ENCODE measurements at places on chromosomes 16 and 17.

DNA sequence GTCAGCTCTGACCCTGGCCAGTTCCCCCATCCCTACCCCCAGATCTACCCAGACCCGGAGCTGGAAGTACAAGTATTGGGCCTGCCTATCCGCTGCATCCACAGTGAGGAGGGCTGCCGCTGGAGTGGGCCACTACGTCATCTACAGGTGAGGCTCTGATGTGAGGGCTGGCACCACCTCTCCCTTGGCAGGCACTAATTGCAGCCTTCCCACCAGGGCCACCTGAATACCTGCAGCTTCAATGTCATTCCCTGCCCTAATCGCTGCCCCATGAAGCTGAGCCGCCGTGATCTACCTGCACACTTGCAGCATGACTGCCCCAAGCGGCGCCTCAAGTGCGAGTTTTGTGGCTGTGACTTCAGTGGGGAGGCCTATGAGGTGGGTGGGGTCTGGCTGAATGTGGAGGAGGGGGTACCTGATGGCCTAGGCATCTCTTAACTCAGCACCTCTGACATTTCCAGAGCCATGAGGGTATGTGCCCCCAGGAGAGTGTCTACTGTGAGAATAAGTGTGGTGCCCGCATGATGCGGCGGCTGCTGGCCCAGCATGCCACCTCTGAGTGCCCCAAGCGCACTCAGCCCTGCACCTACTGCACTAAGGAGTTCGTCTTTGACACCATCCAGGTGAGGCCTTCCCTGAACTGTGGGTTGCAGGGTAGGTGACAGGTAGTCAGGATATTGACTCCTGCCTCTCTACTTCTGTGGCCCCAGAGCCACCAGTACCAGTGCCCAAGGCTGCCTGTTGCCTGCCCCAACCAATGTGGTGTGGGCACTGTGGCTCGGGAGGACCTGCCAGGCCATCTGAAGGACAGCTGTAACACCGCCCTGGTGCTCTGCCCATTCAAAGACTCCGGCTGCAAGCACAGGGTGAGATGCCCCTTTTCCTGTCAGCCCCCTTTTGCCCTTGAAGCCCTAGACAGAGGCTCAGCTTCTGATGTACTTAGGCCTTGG lies 4.3 kb downstream of the TRAF4 start:
- DNase-seq, result no peak

GRCh38 chr16:11233727-11234376 lies 22.2 kb downstream of the SOCS1 start:
- DNase-seq, result no peak

DNA sequence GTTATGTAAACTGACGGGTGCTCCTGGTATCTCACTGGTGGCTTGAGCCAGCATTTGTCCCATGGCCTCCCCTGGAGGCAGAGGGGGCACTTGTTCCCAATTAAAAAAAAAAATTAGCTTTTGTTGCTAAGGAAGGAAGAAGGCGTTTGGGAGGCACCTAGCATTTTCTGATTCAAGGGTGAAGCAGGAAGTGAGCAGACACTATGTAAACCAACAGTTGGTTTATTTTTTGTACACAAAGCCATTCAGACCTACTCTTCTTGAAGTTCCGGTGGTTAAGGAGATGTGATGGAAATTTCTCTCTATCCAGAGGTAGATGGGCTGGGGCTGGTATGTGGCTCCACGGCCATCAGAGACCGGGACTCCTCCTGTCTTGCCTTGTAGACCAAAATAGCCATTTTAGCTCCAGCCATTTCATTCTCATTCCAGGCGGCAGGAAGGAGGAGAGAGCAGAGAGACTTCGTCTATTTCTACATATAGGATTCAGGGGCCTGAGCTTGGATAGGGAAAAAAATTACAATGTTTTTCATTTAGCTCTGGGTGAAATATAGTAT lies 103.0 kb downstream of the SNX29 start:
- no peak for DNase-seq

- DNase-seq, result no peak
Observed at GRCh38 chr16:84022644-84023043, 20.0 kb downstream of the SLC38A8 start.

GRCh38 chr16:4283441-4283840 lies 10.6 kb upstream of the TFAP4 start:
- no peak for DNase-seq

- DNase-seq, result no peak
Observed at GRCh38 chr17:76136276-76137000, 4.6 kb downstream of the FOXJ1 start.

- DNase-seq, result no peak
Observed at GRCh38 chr17:29588017-29588561, 1.4 kb downstream of the GIT1 start.

DNA sequence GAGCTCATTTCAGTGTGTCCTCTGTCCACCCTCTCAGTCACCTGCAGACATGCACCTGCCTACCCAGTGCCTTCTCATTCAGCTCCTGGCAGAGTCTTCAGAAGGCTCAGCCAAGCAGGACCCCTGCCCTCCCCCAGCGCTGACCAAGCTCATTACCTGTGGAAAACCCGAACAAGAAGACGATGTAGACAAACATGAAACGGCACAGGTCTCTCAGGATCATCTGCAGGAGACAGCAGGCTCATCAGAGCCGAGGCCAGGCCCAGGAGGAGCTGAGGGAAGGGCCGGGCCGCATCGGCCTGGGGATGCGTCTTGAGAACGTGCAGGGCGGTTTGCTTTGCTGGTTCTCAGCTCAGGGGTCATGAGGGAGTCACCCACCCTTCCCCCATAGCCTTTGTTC lies 19.4 kb upstream of the TRPV3 start:
- DNase-seq, result no peak

GRCh38 chr17:18235743-18236256 lies 10.4 kb downstream of the LLGL1 start:
- no peak for DNase-seq

GRCh38 chr16:89349947-89350633 lies 132.6 kb downstream of the ZNF778 start:
- no peak for DNase-seq

DNA sequence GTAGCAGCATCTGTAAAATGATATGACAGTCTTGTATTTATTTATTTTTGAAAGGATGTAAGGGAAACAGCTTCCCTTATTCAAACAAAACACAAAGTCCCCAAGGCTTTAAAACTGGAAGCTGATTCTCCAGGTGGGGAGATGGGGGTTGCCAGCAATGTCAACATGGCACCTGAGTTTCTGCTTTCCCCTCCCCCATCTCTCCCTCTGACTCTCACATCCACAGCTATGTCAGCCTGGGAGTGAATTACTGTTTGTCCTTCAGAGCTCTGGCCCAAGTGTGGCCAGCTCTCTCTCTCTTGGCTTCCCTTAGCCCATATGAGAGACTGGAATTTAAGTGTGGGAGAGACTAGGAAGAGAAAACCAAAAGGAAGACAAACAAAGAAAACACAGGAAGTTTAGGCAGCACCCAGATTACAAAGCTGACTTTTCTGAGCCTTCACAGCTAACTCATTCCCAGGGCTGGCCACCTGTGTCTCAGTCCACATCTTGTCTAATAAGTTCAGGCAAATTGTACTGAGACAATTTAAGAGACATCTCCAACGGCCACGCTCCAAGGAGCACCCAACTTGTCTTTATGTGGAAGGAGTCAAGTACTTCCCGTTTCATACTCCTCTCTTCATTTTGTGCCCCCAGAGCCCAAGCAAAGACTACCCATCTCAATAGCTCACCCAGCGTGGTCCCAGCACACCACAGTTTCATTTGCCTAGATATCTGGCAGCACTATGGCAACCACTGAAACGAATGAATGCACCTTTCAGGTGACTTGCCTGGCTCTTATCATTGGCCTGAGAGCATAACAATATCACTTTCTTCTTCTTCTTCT lies 69.2 kb downstream of the SOX9 start:
- DNase-seq, result no peak

DNA sequence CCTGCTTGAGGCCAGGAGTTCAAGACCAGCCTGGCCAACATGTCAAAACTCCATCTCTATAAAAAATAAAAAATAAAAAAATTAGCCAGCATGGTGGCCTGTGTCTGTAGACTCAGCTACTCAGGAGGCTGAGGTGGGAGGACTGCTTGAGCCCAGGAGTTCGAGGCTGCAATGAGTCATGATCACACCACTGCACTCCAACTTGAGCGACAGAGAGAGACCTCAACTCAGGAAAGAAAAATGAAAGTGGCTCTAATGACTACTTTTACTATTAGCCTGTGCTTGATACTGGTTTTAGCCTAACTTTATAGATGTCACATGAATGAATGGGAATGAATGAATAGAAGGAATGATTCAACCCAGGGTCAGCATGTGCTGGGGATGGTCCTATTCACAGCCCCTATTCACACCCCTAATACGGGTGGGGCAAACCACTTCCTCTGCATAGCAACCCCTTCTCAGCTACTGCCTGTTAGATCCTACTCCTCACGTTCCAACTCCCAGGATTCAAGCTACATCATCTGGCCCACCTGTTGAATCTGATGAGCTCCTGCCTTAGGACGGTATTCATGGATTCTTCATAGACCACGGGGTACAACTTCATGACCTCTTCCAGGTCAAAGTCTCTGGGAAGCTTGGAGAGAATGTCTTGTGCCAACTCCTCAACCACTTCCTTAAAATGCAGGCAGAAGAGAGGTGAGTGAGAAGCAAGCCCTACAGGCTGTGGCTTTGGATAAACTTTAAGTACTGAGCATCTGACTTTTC lies 40.5 kb downstream of the LYRM1 start:
- DNase-seq, result no peak

GRCh38 chr17:81037798-81038733 lies 3.1 kb downstream of the BAIAP2 start:
- no peak for DNase-seq

- no peak for DNase-seq
Observed at GRCh38 chr16:66091471-66091891, 275.0 kb upstream of the CDH5 start.

GRCh38 chr16:87233928-87234327 lies 83.3 kb downstream of the C16orf95 start:
- no peak for DNase-seq

GRCh38 chr16:3776316-3776715 lies 59.0 kb upstream of the TRAP1 start:
- no peak for DNase-seq

GRCh38 chr17:49287481-49287880 lies 56.9 kb upstream of the PHOSPHO1 start:
- no peak for DNase-seq

GRCh38 chr16:89026121-89026612 lies 49.2 kb upstream of the CBFA2T3 start:
- no peak for DNase-seq

- no peak for DNase-seq
Observed at GRCh38 chr16:47058295-47059086, 85.0 kb upstream of the DNAJA2 start.

DNA sequence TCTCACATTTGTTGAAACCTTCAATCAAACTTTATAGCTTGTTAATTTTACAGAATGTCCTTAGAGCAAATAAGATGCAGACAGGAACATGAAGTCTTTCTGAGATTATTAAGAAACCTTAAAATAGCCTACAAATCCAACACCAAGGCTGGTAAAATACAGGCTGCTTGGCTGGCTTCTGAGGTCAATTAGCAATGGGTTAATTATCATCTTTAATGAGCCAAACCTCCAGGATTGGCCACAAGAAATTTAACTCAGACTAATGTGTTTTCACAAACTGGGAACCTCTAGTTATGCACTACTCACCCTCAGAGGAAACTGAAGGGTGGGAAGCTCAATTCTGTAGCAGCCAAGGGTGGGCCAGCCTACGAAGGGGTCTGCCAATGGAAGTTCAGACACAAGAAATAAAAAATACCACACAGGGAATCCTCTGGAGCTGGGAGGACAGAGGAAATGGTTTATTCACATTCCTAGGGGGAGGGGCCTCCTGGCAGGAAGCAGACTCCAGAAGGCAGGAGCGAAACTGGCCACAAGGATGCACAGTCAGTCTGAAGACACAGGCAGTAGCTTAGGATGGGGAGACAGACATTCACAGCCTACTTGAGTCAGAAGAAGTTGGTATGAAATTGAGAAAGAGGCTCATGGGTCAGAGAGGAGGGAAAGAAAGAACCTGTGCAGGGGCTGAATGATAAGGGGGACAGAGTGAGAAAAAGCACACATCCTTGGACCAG lies 36.1 kb downstream of the HIC1 start:
- no peak for DNase-seq

DNA sequence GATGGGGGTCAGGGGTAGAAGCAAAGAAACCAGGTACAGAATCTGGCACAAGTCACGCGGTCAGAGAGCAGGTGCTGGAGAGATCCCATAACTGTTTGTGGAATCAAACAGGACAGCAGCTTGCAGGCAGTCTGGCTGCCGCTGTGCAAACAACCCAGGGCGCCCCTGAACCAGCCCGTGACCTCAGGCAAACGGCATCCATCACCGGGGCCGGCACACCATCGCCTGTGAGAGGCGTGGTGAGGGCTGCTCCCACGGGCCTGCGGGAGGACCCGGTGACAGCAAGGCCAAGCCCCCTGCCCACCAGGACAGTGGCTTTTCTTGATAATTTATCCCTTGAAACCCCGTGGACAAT lies 47.9 kb downstream of the CBFA2T3 start:
- no peak for DNase-seq

GRCh38 chr16:70160388-70160787 lies 13.2 kb upstream of the CLEC18C start:
- no peak for DNase-seq

DNA sequence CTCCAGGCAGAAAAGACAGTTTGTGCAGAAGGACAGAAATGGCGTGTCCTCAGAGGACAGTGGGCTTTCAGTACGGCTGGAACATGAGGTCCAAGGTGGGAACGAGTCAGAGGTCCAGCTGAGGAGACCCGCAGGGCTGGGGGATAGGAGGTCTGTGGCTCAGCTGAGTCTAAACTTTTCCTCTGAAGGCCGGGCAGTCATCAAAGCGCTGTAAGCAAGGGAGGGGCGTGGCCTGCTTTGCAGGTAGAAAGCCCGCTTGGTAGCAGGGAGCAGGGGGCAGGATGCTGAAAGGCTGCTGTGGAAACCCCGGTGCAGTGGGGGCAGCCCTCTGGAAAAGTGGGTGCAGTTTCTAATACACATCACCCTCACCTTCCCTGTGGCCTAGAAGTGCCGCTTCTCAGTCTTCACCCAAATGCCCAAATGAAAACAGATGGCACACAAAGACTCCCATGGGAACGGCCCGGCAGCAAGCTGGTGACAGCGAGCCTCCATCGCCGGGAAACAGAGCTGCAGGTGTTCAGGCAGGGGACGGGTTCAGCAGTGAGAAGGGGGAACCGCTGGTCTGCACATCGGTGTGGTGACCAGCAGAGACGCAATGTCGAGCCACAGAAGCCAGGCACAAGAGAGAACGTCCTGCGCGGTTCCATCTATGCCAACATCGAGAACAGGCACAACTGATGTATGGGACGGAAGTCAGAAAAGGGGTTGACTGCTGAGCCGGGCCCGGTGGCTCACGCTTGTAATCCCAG lies 12.2 kb upstream of the OSGIN1 start:
- no peak for DNase-seq

Data from right renal pelvis (tissue), 4 donors.